ENCODE measurements at places on chromosomes 16 and 17.

DNA sequence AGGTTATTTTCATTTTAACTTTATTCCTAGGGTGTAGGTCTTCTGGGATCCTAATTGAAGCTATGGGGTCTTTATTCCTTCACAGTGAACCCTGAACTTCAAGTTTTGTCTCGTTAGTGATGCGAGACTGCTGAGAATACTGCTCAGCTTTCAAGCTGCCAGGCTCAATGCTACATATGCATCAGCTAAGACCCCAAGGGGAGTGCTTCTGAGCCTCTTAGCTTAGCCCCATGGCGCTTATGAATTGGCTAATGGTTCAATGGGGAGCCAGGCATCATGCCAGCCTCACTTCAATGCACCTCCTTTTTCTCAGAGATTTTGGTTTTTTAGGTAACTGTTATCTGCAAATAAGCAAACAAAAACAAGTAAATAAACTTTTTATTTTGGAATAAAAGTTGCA, 94.1 kb upstream of the SIAH1 start:
- H3K27ac ChIP-seq = no peak overlapping the region
- no peaks in the 10 kb centered on the region for H3K4me1 ChIP-seq
- H3K36me3 ChIP-seq = no peaks in the 10 kb centered on the region
- H3K4me3 ChIP-seq = no peak overlapping the region

DNA sequence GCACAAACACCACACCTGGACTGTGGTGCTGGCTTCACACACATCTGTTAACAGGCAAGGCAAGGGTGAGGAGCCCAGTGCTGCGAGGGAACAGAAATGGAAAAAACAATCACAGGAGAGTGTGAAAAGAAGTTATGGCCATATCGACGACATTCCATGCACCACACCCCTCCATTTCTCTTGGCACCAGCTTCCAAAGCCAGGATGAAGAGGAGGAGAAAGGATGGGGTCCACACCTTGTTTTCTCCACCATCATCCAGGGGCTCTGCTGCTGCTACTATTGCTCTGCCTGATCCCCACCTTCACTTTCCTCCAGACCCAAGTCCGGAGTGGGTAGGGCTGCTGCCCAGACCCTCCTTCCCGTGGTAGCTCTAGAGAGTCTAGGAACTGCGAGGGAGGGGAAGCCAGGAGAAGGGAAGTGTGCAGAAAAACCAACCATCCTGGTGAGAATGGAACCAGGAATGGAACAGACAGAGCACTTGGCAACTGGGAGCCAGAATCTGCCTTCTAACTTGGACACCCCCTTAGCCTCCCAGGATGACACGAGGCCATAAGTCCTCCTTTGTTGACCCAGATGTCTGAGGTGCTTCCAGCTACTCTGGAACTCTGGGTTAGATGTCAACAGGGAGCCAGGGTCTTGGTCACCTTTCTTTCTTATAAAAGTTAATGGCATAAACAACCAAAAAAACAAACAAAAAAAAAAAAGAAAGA, 1.2 kb upstream of the PROCA1 start:
- peaks cover 14% of the 10 kb centered on the region for H3K4me1 ChIP-seq
- H3K4me3 ChIP-seq = no peak overlapping the region
- no peaks in the 10 kb centered on the region for H3K36me3 ChIP-seq
- no peak overlapping the region for H3K27ac ChIP-seq
- peaks cover 6% of the 10 kb centered on the region for H3K27me3 ChIP-seq

- no peak overlapping the region for H3K4me3 ChIP-seq
- H3K27me3 ChIP-seq = no peaks in the 10 kb centered on the region
- no peak for DNase-seq
- no peaks in the 10 kb centered on the region for H3K36me3 ChIP-seq
- H3K27ac ChIP-seq = no peak overlapping the region
Measured at GRCh38 chr17:32520104-32520701, 33.4 kb downstream of the CDK5R1 start.

DNA sequence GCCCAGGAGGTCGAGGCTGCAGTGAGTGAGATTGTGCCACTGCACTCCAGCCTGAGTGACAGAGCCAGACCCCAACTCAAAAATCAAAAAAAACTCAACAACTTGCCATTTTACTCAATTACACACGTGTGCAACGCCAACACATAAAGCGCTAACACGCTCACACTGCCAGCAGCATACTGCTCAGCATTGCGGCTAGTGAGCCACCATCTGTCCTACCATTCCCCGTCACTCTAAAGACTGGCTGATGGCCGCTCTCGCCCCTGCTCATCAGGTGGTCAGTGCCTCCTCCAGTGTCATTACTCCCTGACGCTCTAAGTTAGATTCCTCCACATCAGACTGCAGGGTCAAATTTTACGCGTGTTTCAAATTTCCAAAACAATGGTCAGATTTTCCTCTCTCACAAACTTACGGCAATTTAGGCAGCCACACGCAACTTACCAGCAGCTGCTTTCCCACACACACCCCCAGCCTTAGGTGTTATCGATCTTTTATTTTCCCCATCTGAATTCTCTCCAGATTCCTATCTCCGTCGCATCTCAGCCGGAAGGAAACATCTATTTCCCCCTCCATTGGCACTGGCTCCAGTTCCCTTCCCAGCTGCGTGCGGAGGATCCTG, 240.8 kb downstream of the C16orf95 start:
- no peaks in the 10 kb centered on the region for H3K27me3 ChIP-seq
- H3K4me3 ChIP-seq = no peak overlapping the region
- H3K27ac ChIP-seq = no peak overlapping the region

DNA sequence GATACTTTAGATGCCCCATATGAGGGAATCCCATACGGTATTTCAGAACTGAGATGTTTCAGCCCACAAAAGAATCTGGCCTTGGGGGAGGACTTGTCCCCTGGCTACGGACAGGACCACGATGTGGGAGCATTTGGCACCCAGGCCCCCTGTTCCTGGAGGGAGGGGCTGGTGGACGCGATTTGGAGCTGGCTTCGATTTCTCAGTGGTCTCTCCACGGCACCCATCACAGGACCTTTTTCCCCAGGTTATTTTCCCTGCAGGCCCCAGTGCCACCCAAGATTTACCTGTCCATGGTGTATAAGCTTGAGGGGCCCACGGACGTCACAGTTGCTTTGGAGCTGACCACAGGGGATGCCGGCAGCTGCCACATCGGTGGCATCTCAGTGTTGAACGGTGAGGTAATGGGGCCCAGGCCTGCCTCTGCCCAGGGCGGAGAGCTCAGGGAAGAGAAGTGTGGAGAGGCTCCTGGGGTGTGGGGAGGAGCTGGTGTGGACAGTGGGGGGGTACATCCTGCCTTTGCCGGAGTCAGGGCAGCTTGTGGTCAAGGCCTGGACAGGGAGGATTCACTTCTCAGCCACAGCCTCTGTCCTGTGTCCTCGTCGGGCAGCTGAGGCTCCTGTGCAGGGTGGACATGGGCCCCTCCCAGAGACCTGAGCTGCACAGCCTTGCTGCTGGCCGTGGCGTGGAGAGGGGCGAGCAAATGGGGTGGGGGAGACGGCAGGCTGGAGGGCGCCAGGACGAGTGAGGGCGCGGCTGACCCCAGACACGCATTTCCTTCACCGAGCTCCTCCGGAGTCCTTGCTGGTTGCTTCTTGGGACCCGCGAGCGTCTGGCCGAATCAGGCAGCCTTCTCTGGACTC, 9.9 kb downstream of the ENGASE start:
- H3K27ac ChIP-seq = no peak overlapping the region
- no peak overlapping the region for H3K4me3 ChIP-seq
- peaks cover 13% of the 10 kb centered on the region for H3K36me3 ChIP-seq
- no peak for DNase-seq

GRCh38 chr17:15384142-15384787, 42.9 kb upstream of the TEKT3 start:
- no peak for DNase-seq
- H3K4me1 ChIP-seq = peaks cover 17% of the 10 kb centered on the region
- H3K36me3 ChIP-seq = no peaks in the 10 kb centered on the region
- H3K27me3 ChIP-seq = no peaks in the 10 kb centered on the region
- H3K4me3 ChIP-seq = no peak overlapping the region
- no peak overlapping the region for H3K27ac ChIP-seq

- peak overlapping the region; percentile 36 for H3K27ac ChIP-seq
- H3K4me1 ChIP-seq = peaks cover 14% of the 10 kb centered on the region
- peak; percentile 66 for DNase-seq
- H3K27me3 ChIP-seq = no peaks in the 10 kb centered on the region
- no peak overlapping the region for H3K4me3 ChIP-seq
- H3K36me3 ChIP-seq = no peaks in the 10 kb centered on the region
Measured at GRCh38 chr17:17849147-17849820, 12.5 kb upstream of the SREBF1 start.

DNA sequence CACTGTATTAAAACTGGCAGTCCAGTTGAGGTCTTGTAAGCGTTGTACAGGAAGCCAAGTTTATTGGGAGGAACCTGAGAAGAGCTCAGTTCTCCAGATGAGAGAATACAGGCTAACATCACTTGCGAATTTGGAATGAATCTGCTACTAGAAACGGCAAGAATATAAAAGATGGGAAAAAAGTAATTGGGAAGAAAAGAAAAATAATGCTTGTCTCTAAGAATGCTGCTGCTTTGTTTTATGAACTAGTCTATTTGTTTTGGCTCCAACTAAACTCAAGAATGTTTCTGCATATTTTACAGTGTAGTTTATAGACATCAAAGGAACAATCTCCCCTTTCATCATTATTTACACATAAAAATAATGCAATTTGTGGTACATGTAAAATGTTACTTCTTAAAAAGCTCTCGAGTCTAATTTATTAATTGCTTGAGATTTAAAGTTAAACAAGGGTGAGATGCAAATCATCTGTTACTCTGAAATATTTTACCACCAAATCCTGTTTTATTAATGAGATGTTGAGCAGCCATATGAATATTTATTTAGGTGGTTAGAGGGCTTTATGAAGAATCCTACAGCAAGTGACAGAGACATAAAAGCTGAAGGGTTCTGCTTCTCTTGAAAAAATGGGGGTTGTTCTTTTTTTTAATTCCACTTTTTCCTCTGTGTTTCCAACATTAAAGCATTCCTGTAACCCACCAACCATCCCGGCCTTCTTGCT, 162.1 kb upstream of the AXIN2 start:
- peaks cover 7% of the 10 kb centered on the region for H3K4me1 ChIP-seq
- H3K4me3 ChIP-seq = no peak overlapping the region
- H3K27me3 ChIP-seq = no peaks in the 10 kb centered on the region
- no peak overlapping the region for H3K27ac ChIP-seq
- H3K36me3 ChIP-seq = no peaks in the 10 kb centered on the region

GRCh38 chr16:75099738-75100602, 16.6 kb downstream of the LDHD start:
- no peaks in the 10 kb centered on the region for H3K27me3 ChIP-seq
- H3K27ac ChIP-seq = no peak overlapping the region
- H3K36me3 ChIP-seq = no peaks in the 10 kb centered on the region
- no peak overlapping the region for H3K4me3 ChIP-seq

DNA sequence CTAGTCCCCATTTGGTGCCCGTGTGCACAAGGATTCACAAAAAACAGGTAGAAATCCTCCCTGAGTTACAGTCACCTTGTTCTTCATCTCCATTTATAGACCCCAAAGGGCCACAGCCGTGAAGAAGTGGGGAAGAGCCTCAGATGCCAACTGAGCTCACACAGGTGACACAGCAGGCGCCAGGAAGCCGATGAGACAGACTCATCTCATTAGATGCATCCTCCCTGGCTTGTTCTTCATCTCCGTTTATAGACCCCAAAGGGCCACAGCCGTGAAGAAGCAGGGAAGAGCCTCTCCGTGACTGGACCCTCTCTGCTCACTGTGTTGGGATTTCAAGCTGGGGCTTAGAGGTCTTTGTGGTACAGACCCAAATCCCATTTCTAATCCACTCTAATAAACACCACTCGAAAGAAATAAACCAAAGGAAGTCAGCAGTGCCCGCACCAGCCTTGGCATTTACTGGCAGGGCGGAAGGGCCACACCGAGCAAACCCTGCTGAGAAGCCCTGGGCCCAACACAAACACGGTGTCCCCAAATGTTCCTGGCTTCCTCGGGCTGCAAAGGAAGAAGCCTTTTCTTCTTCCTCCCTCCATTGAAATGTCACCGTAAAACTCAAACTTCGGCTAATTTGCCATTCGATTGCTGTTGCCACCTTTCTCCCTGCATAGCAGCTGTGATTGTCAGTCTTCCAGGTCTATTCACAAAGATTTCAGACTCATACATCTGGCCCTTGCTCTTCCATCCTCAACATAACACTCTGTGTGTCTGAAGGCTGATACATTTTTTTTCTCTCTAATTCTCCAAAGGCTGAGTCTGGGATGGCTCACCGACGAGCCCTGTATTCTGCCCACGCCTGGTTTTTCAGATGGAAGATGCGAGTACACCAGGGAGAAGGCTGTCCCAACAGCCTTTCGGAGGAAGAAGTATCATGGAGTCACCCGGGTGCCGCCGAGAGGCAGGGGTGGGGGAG, 44.9 kb upstream of the DOC2B start:
- H3K36me3 ChIP-seq = no peaks in the 10 kb centered on the region
- H3K27ac ChIP-seq = no peak overlapping the region
- DNase-seq = peak; percentile 7
- H3K27me3 ChIP-seq = no peaks in the 10 kb centered on the region
- H3K4me1 ChIP-seq = no peaks in the 10 kb centered on the region

- DNase-seq = no peak
- no peaks in the 10 kb centered on the region for H3K36me3 ChIP-seq
- no peaks in the 10 kb centered on the region for H3K4me1 ChIP-seq
- H3K4me3 ChIP-seq = no peak overlapping the region
- H3K27me3 ChIP-seq = no peaks in the 10 kb centered on the region
- no peak overlapping the region for H3K27ac ChIP-seq
Measured at GRCh38 chr16:76879420-76879819, 311.6 kb upstream of the MON1B start.

DNA sequence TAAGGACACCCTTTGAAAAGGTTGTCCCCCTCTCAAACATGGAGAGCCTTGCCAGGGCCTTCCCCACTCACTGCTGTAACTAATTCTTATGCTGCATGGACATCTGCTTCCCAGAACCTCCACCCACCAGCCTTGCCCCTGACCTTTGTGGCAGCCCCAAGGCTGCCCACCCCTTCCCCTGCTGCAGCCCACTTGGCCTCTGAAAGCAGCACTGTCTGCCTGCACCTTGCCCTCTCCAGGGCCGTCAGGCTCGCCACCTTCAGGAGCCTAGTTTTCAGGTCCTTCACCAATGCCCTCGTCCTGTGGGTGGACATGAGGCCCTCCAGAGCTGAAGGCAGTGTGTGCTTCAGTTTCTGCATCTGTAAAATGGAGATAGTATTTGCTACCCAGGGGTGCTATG, 2.7 kb upstream of the CORO1A start:
- H3K27me3 ChIP-seq = no peaks in the 10 kb centered on the region
- H3K4me3 ChIP-seq = no peak overlapping the region
- no peak overlapping the region for H3K27ac ChIP-seq
- H3K4me1 ChIP-seq = peaks cover 12% of the 10 kb centered on the region
- no peak for DNase-seq
- no peaks in the 10 kb centered on the region for H3K36me3 ChIP-seq

DNA sequence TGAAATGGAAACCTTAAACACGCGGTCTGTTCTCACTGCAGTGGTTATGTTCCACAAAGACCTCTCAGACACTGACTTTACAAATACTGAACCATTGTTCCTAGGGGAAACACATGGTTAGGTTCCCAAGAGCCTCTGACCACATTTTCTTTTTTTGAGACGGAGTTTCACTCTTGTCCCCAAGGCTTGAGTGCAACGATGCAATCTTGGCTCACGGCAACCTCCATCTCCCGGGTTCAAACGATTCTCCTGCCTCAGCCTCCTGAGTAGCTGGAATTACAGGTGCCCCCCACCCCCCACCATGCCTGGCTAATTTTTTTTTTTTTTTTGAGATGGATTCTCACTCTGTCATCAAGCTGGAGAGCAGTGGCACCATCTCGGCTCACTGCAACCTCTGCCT, 179.7 kb downstream of the RBFOX3 start:
- no peaks in the 10 kb centered on the region for H3K27me3 ChIP-seq
- no peak overlapping the region for H3K27ac ChIP-seq
- no peaks in the 10 kb centered on the region for H3K36me3 ChIP-seq
- H3K4me1 ChIP-seq = no peaks in the 10 kb centered on the region
